Stimulated activated CD8-positive, alpha-beta memory T cell treated with anti-CD3 and anti-CD28 coated beads, Interleukin-4, amount 100 ng/mL, for 4 hours (primary cell): ENCODE measurements at places on chromosomes 7 and 10.

GRCh38 chr7:89887489-89887888 is 266.8 kb upstream of the STEAP1 start:
- DNase-seq = no peak

GRCh38 chr7:17601921-17602320 is 303.5 kb downstream of the AHR start:
- DNase-seq = no peak

DNA sequence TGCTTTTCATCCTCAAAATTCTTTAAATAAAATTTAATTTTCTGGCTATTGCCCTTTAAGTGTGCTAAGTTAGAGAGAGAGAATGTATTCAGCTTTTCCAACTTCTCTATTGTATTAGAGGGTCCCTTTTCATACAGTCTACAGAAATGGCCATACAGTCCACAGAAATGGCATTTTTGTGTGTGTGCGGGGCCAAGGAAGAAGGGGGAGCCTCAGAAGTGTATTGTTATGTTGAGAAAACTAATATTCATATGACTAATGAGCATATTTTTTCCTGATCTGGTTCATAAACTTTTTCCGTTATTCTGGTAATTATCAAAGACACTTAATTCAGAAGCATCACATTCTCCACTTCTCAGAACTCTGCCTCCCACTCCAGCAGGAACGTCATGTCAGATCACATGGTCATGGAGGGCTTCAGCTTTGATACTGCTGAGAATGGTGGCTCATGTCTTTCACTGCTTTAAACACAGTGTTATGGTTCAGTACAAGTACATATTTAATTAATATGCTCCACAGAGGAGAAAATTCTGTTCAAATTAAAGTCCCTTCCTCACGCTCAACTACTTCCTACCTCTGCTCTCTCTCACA is 37.1 kb downstream of the ELMO1 start:
- peak; percentile 28 for DNase-seq

- no peak for DNase-seq
Measured at GRCh38 chr10:28733647-28734046, 56.3 kb downstream of the BAMBI start.

DNA sequence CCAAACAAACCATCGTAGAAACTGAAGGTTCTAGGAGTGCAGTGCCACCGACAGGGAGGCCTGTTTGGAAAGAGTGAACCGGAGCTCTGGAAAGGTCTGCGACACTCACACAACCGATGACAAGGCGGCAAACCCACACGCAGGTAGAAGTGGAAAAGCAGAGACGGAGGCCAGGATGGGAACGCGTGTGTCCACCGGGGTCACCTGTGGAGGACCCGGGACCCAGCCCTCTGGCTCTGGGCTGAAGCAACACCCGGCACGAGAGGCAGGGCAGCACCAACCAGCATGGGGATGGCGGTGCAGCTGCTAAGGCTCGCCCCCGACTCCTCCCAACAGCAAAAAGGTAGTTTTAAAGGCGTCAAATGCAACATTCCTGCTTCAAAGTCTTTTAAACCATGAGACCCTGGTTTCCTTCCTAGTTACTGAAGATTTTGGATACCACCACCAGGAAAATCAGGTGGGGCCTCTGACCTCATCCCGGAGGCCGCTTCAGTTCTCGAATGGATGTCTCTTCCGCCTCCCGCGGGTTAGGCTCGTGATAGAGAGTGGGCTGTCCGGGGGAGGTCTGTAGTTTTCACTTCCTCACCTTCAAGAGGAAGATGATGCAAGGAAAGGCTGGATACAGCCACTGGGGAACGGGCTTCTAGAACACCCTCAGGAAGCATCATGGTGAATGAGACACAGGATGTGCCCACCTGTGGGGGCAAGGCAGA is 115.5 kb downstream of the SMURF1 start:
- no peak for DNase-seq

DNA sequence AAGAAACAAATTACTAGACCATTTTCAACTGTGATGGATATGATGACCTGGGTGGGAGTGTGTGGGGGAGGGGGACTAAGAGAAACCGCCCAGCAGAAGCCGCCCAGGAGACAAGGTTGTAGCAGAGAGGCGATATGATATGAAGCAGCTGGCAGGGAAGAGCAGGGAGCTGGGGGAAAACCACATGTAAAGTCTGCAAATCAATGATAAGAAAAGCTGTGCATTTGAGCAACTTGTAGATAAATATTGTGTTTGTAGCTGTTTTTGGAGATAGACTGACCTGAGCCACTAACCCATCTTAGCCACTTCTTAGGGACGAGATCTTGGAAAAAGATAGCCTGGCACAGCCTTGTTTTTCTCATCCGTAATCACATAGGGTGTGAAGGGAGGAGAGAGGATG is 252.6 kb downstream of the SEC23IP start:
- DNase-seq = no peak

- no peak for DNase-seq
Measured at GRCh38 chr10:11636697-11637303, 25.4 kb upstream of the USP6NL start.

GRCh38 chr10:116668446-116668845 is 47.7 kb downstream of the PNLIPRP2 start:
- DNase-seq = no peak

- no peak for DNase-seq
Measured at GRCh38 chr10:86362129-86362527, 4.5 kb downstream of the GRID1 start.

DNA sequence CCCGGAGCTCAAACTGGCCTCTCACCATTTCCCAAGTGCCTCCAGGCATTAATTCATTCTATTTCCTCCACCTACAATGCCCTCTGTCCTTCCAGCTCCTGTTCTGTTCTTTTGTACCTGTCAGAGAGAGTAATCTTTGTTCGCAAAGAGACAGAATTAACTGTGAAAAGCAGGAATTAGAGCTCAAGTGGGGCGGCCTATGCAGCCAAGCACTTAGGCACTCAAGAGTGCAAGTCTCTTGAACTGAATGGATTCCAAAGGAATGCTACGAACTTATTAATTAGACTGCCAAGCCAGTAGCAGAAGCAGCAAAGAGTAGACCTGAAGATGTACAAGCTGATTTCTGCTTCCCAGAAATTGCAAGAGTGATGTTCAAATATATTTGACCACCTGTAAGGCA is 338.3 kb upstream of the AUTS2 start:
- no peak for DNase-seq

- no peak for DNase-seq
Measured at GRCh38 chr7:111459757-111460280, 102.5 kb downstream of the IMMP2L start.

GRCh38 chr10:58220769-58221451 is 46.8 kb downstream of the IPMK start:
- no peak for DNase-seq

GRCh38 chr7:157751406-157751805 is 414.6 kb downstream of the DNAJB6 start:
- DNase-seq = no peak

- no peak for DNase-seq
Measured at GRCh38 chr7:156751319-156751718, 110.7 kb downstream of the RNF32 start.
